Fibroblast of skin of left quadriceps (primary cell): ENCODE measurements at places on chromosomes 3 and 15.

DNA sequence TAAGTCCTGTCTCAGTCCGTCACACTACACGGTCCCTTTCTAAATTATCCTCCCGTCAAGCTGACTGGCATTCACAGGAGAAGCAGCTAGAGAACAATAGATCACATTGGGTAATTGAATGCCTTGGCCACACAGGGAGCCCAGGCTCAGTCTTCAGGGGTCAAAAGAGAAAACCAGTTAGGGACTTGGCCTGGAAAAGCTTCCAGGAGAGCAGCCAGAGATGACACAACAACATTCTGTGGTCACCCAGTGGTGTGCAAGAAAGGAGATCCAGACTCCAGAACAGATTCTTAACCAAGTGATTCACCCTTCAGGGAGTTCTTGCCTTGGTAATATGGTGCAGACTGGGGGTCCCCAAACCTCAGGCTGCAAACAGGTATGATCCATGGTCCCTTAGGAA lies 15.9 kb downstream of the ARHGAP31 start:
- DNase-seq, result peak; percentile 95

DNA sequence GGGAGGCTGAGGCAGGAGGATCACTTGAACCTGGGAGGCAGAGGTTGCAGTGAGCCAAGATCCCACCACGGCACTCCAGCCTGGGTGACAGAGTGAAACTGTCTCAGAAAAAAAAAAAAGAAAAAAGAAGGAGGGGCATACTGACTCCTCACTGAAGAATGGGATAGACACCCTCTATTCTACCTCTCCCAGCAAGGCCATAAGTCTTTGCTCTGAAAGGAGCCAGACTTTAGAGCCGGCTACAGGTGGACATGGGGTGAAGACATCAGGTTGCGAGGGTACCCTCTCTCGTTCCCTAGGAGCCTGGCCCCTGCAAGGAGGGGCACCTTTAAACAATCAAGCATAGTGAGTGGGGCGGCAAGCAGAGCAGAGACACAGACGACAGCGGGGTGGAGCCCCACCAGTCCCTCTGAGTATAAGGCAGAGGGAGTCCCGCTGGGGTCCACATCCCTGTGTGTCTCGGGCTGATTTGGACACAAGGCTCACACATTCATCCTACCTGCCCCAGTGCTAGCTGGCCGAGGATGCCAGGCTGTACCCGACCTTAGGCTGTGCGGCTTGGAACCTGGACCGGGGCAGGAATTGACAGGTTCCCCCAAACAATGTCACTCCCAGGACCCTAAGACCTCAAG lies 1.1 kb downstream of the GRAMD2A start:
- DNase-seq, result no peak

- DNase-seq, result no peak
These were observed 215.7 kb upstream of the CFAP20DC start for GRCh38 chr3:59265566-59265965.

DNA sequence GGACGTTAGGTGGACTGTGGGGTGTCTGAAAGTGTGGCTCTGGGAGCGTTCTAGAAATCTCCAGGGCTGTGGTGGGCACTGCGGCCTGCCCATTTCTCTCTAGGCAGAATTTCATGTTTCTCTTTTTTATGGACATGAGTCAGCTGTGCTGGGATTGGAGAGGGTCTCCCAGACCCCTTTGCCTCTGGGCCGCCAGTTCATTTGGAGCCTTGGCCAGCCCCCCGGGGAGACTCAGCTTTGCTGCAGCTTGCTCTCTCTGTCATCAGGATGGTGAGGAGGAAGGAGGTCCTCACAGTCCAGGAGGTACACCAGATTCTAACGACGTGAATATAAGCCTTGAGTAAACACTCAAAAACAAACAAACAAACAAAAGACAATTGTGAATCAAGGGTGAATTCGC lies 149.6 kb upstream of the RGMA start:
- no peak for DNase-seq

- no peak for DNase-seq
These were observed 36.9 kb downstream of the AKAP13 start for GRCh38 chr15:85417276-85417675.

GRCh38 chr3:46370839-46371518 lies at the start of gene CCR5:
Gene CCR5, plus strand, starts transcription at chr3:46370946. Its CDS starts 1,957 bp downstream, at chr3:46372903.
- no peak for DNase-seq

GRCh38 chr3:39221141-39221530 lies 28.7 kb upstream of the XIRP1 start:
- DNase-seq, result no peak

DNA sequence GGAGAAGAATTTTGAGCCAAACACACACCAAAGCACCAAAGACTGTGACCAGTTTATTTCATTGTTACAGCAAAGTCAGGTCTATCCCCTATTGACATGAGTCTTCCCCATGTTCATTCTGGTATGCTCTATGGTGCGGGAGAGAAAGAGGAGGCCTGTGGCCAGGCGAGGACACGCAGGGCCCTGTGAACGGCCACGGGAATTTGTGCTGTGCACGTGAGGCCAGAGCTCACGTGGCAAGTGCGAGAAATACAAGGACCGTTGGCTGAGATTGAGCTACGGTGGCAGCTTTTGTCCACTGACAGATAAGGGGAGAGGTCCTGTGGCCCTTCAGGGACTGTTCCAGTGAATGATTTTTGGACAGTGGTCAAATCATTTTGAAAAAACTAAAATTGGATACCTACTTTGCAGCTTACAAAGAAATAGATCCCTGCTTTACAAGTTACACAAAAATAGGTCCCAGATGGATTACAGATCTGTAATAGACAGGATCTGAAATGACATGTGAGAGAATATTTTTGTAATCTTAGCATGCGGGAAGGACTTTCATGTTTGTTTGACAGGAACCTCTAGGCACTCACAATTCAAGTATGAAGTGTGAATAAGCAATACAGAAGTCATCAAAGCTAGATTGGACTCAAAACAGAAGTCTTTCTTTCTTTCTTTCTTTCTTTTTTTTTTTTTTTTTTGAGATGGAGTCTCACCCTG lies 9.2 kb downstream of the ZSCAN2 start:
- no peak for DNase-seq

DNA sequence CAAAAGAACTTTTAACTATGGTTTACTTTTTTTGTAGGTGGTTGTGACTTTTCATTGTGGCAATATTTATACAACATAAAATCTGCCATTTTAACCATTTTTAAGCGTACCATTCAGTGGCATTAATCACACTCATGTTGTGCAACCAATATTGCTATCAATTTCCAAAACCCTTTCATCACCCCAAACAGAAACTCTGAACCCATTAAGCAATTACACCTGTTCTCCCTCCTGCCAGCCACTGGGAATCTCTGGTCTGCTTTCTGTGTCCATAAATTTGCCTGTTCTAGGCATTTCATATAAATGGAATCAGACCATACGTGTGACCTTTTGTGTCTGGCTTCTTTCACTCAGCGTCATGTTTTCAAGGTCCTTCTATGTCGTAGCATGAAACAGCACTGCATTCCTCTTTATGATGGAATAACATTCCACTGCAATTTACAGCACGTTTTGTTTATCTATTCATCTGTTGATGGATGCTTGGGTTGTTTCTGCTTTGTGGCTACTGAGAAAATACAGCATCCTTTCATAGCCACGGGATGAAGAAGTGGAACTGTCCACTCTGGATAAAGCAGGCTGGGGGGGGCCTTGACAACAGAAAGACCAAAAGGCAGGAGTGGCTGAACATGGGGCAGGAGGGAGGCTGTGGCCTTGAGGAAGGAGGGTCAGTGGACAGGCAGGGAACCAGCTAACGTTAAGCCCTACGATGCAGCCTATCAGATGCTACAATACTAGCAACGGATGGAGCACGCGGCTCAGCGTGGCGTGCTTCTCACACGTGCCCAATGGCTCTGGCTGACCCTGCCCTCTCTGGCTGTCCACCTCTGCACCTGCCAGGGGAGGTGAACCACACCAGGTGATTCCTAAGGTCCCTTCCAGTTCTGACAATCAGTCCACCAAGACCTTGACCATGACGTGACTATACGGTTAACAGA lies 110.9 kb downstream of the SEC22A start:
- no peak for DNase-seq

DNA sequence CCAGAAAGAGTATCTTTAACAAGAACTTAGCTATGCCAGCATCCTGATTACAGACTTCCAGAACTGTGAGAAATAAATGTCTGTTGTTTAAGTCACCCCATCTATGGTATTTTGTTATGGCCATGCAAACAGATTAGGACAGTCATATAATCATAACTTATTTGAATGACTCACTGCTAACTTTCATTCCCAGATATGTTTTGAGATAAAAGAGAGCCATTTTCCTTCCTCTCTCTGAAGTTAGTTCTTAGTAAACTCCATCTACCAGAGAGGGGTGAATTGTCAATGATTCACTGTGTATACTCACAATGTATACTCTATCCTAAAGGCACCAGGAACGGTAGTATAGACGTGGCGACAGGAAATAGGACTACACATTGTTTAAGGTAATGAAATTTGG lies 179.4 kb upstream of the DPH6 start:
- DNase-seq, result no peak

GRCh38 chr3:192514081-192514753 lies 213.1 kb downstream of the FGF12 start:
- DNase-seq, result peak; percentile 0
